ENCODE measurements at places on chromosomes 5 and 9.

DNA sequence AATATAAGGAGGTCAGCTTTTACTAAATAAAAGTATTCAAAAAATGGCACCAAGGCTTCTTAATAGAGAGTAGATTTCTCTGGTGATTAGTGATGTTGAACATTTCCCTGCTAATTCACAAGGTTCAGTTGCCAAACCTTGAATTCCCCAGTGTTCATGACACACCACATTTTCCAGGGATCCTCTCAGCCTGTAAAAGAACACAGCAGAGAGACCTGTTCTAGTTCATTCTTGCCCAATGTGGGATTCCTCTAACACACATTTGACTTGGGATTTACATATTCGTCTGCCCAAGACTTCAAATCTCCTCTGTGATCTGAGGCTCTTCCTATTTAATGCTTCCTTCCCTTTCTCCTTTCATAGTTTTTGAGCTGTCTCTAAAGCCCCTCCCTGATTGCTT lies 273.2 kb upstream of the CDH9 start:
- no peak for DNase-seq

DNA sequence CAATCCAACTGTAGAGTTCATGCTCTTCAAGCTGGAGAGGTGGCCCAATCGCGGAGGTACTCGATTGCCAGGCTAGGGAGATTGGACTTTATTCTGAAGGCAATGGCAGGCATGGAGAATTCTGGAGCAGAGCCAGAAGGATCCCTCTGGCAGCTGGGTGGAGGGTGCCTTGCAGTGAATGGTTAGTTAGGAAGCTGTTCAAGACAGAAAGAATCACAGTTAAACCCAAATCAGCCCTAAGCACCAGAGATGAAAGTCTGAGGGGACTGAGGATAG lies 182.4 kb downstream of the RGS3 start:
- no peak for DNase-seq

- no peak for DNase-seq
Observed at GRCh38 chr5:53929570-53929969, 369.1 kb downstream of the NDUFS4 start.

DNA sequence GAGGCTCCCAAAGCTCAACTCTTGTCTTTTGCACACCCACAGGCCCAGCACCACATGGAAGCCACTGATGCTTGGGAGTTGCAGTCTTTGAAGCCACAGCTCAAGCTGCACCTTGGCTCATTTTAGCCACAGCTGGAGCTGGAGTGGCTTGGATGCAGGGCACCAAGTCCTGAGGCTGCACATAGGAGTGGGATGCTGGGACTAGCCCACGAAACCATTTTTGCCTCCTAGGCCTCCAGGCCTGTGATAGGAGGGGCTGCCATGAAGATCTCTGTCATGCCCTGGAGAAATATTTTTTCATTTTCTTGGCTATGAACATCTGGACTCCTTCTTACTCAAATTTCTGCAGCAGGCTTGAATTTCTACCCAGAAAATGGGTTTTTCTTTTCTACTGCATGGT lies 438.5 kb upstream of the TNC start:
- no peak for DNase-seq

- no peak for DNase-seq
Observed at GRCh38 chr5:173757403-173758209, 130.5 kb upstream of the CPEB4 start.

- DNase-seq = no peak
Observed at GRCh38 chr5:118733394-118733793, 255.0 kb downstream of the DTWD2 start.

GRCh38 chr9:114919611-114920010 lies 10.8 kb downstream of the TNFSF8 start:
- no peak for DNase-seq

- DNase-seq = no peak
Observed at GRCh38 chr5:169700611-169701010, 63.5 kb downstream of the DOCK2 start.

DNA sequence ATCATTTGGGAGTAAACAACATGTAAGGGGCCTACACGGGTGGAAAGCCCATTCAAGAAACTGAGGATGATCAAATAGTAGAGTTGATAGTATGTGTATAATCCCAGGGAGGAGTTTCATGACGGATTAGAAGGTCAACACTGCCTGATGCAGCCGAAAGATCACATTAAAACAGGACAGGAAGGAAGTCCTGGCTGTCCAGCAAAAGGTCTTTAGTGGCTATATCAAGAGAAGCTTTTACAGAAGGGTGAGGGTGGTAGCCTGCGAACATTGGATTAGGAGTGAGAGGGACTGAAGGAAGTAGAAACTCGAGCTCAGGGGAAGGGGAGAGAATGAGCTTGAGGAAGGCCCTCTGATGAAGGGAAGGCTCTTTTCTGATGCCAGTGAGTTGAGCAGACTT lies 36.0 kb downstream of the DOCK8 start:
- DNase-seq = no peak

DNA sequence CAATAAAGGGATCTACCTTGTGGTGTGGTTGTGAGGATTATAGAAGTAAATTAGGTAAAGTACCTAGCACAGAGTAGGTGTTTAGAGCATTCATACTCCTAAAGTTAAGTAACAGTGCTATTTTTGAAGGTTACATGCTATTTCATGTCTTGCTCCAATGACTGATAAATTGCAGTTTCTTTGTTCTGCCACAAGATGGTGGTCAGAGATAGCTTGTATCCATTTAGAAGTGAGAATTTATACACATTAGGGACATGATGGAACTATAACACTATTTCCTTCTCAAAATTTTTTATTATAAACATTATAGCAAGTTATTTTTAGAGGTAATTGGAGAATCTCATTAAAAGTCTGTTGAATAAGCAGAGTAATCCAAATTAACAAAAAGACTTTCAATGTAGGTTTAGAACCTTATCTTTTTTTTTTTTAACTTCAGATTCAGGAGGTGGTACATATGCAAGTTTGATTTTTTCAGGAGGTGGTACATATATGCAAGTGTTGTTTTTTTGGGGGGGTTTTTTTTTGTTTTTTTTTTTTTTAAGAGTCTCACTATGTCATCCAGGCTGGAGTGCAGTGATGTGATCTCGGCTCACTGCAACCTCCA lies 17.1 kb downstream of the MTREX start:
- peak; percentile 13 for DNase-seq

- DNase-seq = no peak
Observed at GRCh38 chr9:7433508-7434292, 365.9 kb downstream of the DMAC1 start.

- DNase-seq = no peak
Observed at GRCh38 chr5:154179846-154180710, 10.5 kb upstream of the GALNT10 start.

DNA sequence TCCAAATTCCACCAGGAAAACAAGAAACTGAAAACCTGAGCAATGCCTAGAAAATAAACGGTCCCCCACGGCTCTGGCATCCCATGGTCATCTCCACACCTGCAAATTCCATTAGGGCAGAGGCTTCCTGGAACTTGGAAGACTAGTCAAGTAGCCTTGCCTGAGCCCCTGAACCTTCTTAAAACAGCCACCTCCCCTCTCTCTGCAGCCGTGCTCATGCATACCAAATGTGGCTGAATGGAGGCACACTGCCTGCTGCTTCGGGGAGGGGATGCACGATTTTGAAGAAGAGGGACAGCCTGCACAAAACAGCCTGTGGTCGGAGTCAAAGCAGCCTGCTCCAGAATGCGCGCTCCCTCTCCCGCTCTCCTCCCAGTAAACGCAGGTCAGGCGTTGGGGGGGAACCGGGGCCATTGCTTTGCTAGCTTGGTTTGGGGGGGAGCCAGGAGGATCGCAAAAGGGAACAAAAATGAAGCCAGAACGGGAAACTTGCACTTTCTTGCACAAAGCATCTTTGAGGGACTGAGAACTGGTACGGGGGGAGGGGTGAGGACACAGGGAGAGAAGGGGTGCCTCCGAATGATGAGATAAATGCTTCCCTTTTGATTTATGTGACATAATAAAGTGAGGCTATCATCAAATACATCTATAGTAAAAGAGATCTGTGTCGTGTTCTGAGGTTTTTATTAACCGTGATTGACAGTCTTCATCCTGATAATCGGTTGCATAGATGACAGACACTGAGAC lies at the start of gene TRPM3:
TRPM3 (minus strand) TSS at position 347 of the 747 bp plus-strand sequence; CDS start at position 80, 267 bp downstream.
- no peak for DNase-seq

DNA sequence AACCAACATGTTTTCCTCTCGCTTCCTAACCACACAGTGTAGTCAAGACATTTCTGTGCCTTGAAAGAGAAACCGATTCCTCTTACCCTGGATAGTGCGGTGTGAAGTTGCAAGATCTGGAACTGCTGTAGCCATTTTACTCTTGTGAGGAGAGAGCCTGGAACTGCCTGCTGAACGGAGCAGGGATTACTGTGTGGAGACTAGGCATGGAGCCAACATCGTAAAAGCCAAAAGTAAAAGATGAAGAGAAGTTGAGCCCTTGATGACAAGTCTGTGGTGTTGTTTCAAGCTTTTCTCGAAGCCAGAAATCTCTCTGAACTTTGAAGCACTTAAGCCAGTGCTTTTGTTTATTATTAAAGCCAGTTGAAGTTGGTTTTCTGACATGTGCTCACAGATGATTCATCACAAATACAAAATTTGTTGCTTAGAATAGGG lies 110.1 kb upstream of the GRIN3A start:
- DNase-seq = no peak

GRCh38 chr9:135991771-135992170 lies 30.6 kb upstream of the UBAC1 start:
- DNase-seq = no peak

DNA sequence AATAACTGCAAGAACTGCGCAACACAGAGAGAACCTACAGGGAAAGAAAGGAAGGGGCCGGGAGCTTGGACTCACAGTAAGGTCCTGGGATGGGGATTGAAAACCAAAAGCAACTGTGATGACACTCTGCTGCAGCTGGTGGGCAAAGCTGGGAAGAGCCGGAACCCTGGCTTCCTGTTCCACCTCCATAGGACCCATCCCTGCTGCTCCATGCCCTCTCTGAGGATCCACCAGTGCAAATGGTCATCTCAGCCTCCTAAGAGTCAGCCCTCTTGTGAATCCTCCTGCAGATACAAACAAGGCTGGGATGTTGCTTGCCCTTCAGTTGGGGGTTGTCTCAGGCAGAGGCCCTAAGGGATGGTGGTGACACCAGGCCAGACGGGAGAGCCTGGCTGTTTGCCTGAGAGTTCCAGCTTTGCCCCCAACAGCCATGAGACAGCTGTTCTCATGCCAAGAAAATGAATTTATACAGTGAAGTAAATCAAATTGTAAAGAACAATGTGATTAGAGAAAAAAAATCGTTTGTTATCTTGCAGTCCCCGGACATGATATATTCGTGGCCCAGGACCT lies 90.8 kb downstream of the TENT4A start:
- DNase-seq = no peak

- DNase-seq = no peak
Observed at GRCh38 chr9:96116275-96117064, 185.5 kb downstream of the HSD17B3 start.

DNA sequence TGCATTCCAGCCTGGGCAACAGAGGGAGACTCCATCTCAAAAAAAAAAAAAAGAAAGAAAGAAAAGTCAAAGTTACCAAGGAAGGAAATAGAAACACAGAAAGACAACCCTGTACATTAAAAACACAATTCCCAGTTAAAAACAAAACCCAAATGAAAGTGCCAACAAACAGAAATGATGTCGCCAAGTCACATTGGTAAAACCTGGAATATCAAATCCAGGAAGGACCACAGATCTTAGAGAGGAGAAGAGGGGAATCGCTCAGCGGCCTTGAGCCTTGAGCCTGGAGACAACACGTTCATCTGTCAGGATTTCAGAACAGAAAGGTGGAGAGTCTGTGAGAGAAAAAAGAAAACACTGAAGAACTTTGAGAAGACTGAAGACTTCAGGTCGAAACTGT lies 1.2 kb upstream of the ZDHHC11 start:
- no peak for DNase-seq

DNA sequence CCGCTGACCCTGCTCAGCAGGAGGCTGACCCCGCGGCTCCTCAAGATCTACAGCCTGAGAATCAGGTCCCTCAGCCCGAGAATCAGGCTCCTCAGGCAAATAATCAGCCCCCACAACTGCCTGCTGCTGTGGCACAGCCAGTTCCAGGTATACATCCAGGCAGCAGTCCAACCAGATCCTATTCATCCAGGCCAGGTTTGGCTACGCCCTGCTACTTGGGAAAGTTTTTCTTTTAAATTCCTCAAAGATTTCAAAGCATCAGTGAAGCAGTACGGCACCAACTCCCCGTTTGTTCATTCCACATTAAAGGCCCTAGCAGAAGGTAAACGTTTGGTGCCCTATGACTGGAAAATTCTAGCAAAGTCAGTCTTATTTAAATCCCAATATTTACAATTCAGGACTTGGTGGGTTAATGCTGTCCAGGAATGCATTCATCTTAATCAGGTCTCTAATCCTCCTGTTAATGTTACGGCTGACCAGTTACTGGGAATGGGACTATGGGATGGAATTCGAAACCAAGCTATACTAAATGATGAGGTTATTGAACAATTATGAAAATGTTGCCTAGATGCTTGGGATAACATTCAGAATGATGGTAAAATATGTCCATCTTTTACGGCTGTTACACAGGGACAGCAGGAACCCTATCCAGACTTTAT lies 102.3 kb downstream of the SYK start:
- no peak for DNase-seq

DNA sequence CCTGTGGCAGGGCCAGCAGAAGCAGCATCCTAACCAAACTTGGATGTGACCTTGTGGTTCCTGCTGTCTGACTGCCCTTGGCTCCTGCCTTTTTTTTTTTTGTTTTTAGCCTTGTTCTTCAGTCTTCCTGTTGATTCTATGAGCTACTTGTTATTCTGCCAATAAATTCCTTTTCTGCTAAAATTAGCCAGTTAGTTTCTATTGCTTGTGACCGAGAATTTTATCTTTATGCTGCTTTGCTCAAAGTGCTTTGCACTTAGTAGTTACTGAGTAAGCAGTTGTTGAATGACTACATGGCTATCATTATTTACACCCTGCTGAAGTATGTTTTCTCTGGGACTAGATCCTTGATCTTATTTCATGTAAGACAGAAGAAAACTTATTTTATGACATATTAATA lies 20.8 kb upstream of the ATG10 start:
- no peak for DNase-seq

GRCh38 chr9:120153258-120153657 lies 426.7 kb downstream of the CDK5RAP2 start:
- no peak for DNase-seq

- no peak for DNase-seq
Observed at GRCh38 chr9:83330207-83331196, 207.7 kb downstream of the FRMD3 start.

GRCh38 chr5:139103762-139104161 lies 94.4 kb downstream of the SIL1 start:
- DNase-seq = no peak

DNA sequence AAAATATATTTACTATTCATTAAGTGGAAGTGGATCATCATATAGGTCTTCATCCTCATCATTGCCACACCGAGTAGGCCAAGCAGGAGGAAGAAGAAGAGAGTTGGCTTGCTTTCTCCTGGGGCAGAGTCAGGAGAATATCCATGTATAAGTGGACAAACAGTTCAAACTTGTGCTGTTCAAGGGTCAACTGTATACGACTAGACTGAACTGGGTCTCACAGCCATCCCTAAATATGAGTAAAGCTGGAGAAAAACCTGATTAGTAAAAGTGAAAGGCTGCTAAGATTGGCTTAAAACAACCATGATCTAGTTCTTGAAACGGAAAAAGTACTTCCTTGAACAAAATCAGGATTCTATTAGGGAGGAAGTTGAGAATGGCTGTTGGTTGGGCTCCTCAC lies 276.7 kb upstream of the ADRA1B start:
- no peak for DNase-seq

Measured in CD14-positive monocyte (primary cell).